Smooth muscle cell of trachea (primary cell): ENCODE measurements at places on chromosomes 6 and 20. TPM values are rescaled to one million over a fixed set of nuclear protein-coding genes. Genes with fewer than 3 reads are reported as not detected.

The GABRR1 gene
- not detected in 2 replicates for total RNA-seq

The MYH7B gene
- total RNA-seq = 0.15 and 0.33 TPM in 2 replicates

The AKIRIN2 gene
- 19.1 and 30.9 TPM in 2 replicates for total RNA-seq

The ENPP5 gene
- 0.17 and 0.29 TPM in 2 replicates for total RNA-seq

The NRN1 gene
- total RNA-seq = 0.29 and 0.83 TPM in 2 replicates

The OPRM1 gene
- total RNA-seq = under 0.01 TPM in 1 of 2 replicates, not detected in the other

The BPIFB4 gene
- total RNA-seq = not detected in 2 replicates

The MYBL2 gene
- total RNA-seq = 0.66 and 7.0 TPM in 2 replicates

The EMILIN3 gene
- under 0.01 and 0.29 TPM in 2 replicates for total RNA-seq
